Activated CD8-positive, alpha-beta T cell treated with anti-CD3 and anti-CD28 coated beads for 36 hours (primary cell): ENCODE measurements at places on chromosomes 3 and 15. TPM values are rescaled to one million over a fixed set of nuclear protein-coding genes. Genes with fewer than 3 reads are reported as not detected.
A peak's percentile ranks its signal among the peaks of the same experiment; 100 is the strongest.

SSUH2 gene
- total RNA-seq: 0.31 TPM

SYNPR gene
- total RNA-seq: not detected

- no peak for DNase-seq
- H3K4me1 ChIP-seq: peaks cover 52% of the 10 kb centered on the region
- H3K36me3 ChIP-seq: peaks cover 40% of the 10 kb centered on the region
- H3K27ac ChIP-seq: peak overlapping the region; percentile 17
- H3K4me3 ChIP-seq: no peak overlapping the region
Observed at GRCh38 chr3:190615060-190615384, 101.1 kb downstream of the IL1RAP start.

- H3K4me1 ChIP-seq: no peaks in the 10 kb centered on the region
- no peak for DNase-seq
- no peak overlapping the region for H3K4me3 ChIP-seq
- H3K36me3 ChIP-seq: no peaks in the 10 kb centered on the region
- H3K27me3 ChIP-seq: no peaks in the 10 kb centered on the region
Observed at GRCh38 chr3:192129586-192129985, 597.8 kb downstream of the FGF12 start.

- no peak overlapping the region for H3K27ac ChIP-seq
- H3K27me3 ChIP-seq: peaks cover 14% of the 10 kb centered on the region
- no peak overlapping the region for H3K4me3 ChIP-seq
- H3K4me1 ChIP-seq: no peaks in the 10 kb centered on the region
- no peak for DNase-seq
Observed at GRCh38 chr3:62577153-62577552, 203.8 kb upstream of the FEZF2 start.

DNA sequence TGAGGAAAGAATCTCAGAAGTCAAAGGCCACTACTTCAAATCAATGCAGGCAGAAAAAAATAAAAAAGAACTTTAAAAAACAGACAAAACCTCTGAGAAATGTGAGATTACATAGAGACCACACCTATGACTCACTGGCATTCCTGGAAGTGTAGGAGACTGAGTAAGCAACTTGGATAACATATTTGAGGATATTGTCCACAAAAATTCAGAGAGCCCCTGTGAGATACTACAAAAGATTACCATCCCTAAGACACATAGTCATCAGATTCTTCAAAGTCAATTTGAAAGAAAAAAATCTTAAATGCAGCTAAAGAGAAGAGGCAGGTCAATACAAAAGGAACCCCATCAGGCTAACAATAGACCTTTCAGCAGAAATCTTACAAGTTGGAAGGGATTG lies 887.3 kb downstream of the NTRK3 start:
- no peaks in the 10 kb centered on the region for H3K36me3 ChIP-seq
- no peak overlapping the region for H3K27ac ChIP-seq
- no peak overlapping the region for H3K4me3 ChIP-seq
- no peak for DNase-seq
- H3K4me1 ChIP-seq: no peaks in the 10 kb centered on the region

GRCh38 chr3:179318876-179319275 lies 4.0 kb upstream of the ZNF639 start:
- peaks cover 2% of the 10 kb centered on the region for H3K36me3 ChIP-seq
- no peak overlapping the region for H3K4me3 ChIP-seq
- no peak for DNase-seq
- peaks cover 21% of the 10 kb centered on the region for H3K4me1 ChIP-seq
- no peak overlapping the region for H3K27ac ChIP-seq

AGBL1 gene
- total RNA-seq: not detected

DNA sequence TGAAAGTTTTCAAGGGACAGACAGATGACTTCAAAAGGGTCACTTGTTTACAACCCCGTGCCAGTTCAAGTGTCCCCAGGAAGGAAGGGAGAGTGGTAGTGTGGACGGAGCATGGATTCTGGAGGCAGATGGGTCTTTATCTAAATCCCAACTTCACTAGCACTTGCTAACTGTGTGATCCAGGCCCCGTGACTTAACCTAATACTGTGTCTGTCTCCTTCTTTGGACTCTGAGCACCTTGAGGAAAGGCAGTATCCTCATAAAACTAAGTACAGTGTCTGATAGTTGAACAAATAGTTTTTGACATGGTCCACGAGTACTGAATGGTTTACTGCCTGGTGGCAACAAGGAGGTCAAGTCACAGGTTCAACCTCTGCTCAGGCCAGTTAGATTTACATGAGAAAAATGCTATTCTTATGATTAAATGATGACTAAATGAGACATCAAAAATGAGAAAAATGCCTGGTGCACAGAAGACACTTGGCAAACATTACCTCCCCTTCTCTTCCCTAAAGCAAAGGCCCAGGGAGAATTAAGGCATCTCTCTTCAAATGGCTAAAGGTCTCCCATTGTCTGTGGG lies 48.9 kb downstream of the ABCC5 start:
- H3K4me3 ChIP-seq: no peak overlapping the region
- no peak for DNase-seq
- H3K27me3 ChIP-seq: no peaks in the 10 kb centered on the region
- H3K36me3 ChIP-seq: peaks cover 3% of the 10 kb centered on the region
- H3K4me1 ChIP-seq: no peaks in the 10 kb centered on the region

IL17RC gene
- 0.32 TPM for total RNA-seq

POLQ gene
- 22.0 TPM for total RNA-seq

DNA sequence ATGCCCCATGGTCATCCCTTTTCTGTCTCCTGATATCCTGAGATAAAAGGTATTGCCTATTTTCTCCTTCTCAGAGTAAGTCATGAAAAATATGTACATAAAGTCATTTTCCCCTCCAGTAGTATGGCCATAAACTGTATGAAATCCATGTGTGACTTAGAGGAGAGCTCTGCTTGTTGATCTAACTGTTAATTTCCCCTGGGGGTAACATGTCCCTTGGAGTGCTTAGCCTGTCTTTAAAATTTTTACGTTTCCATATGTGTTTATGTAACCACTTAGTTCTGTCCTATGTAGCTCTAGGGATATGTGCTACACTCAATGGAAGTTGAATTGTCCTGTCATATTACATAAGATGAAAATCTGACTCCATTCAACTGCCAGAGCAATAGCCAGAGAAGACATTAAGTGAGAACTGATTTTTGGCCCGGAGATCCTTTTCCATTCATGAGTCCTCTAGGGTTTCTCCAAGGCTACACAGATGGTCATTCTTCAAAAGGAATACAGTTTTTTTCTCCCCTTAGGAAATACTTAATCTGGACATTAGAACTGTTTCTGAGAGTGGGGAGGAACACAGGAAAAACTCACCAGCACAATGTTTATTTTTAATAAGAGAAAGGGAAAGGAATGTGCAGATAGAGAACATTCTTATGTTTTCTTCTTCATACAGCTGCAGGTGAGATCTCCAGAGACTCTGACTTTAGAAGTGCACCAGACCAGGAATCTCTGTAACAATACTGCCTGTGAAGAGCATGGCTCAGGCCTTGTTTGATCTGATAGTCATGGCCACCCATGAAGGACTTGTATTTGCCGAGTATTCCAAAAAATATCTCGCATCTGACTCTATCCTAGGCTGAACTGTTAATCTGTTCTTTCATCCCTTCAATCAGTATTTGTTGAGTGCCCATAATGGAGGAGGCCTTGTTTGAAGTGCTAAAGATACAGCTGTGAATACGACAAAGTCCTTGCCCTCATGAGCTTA lies 29.8 kb upstream of the CLRN1 start:
- peaks cover 3% of the 10 kb centered on the region for H3K27me3 ChIP-seq
- H3K36me3 ChIP-seq: no peaks in the 10 kb centered on the region
- H3K4me3 ChIP-seq: no peak overlapping the region

GRCh38 chr15:34976073-34976472 lies 6.5 kb upstream of the AQR start:
- peaks cover 2% of the 10 kb centered on the region for H3K4me1 ChIP-seq
- peaks cover 5% of the 10 kb centered on the region for H3K36me3 ChIP-seq

GRCh38 chr3:52834871-52835501 lies at the start of gene MUSTN1:
Gene MUSTN1 (minus strand): TSS chr3:52835019. CDS start chr3:52834948, 71 bp downstream.
- H3K4me3 ChIP-seq: no peak within 1 kb of the TSS
- DNase-seq: no peak
- H3K36me3 ChIP-seq: no peaks in the 10 kb centered on the region
- no peaks in the 10 kb centered on the region for H3K27me3 ChIP-seq

GRCh38 chr15:98842973-98843285 lies 164.7 kb downstream of the PGPEP1L start:
- H3K27ac ChIP-seq: no peak overlapping the region
- no peaks in the 10 kb centered on the region for H3K27me3 ChIP-seq
- DNase-seq: no peak
- peaks cover 15% of the 10 kb centered on the region for H3K4me1 ChIP-seq
- H3K4me3 ChIP-seq: no peak overlapping the region
- H3K36me3 ChIP-seq: peaks cover 2% of the 10 kb centered on the region

GRCh38 chr15:73056460-73056859 lies 4.2 kb downstream of the NEO1 start:
- H3K27me3 ChIP-seq: peaks cover 17% of the 10 kb centered on the region
- no peak overlapping the region for H3K4me3 ChIP-seq
- no peak for DNase-seq
- H3K4me1 ChIP-seq: peaks cover 6% of the 10 kb centered on the region
- no peaks in the 10 kb centered on the region for H3K36me3 ChIP-seq

DNA sequence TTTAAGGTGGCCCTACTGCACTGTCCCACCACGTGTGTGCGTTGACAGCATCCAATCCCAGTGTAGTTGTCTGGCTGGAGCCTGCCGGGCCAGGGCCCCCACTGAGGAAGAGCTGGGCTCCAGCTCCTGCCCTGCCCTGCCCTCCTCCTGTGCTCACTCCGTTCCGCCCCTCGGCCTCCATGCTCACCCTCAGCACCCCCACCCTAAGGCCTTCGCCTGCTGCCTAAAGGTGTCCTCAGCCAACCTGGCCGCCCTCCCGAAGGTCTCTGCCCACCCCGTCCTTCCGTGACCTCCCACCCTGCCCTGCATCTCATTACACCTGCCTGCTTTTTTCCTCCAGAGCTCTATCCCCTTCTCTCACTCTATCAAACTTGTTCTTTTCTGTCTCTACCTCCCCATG lies 118.0 kb downstream of the TPRA1 start:
- DNase-seq: no peak
- peaks cover 15% of the 10 kb centered on the region for H3K27me3 ChIP-seq

DNA sequence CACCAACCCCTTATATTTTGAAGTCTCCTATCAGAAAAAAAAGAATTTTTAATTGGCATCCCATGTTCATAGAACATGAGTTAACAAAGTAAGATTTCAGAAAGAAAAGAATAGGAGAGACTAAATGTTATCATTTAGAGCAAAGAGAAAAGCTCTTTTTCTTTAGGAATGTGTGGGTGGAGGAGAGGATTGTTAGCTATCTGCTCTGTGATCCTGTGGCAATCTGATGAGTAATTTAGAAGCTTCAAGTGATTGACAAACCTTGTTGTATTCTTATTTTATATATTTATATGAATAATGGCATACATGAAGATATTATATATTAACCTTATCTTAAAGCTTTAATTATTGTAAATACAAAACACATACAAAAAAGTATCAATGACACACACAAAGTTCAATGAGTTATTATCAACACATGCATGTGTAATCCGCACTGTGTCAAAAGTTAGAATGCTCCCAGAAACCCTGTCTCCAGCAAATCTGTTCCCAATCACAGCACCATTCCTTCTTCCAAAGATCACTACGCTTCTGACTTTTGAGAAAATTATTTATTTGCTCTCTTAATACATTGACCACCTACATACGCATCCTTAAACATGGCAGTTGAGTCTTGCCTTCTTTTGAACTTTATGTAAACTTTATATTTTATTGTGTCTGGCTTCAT lies 907.4 kb downstream of the MCTP2 start:
- no peaks in the 10 kb centered on the region for H3K4me1 ChIP-seq
- no peak overlapping the region for H3K4me3 ChIP-seq
- no peak for DNase-seq
- H3K27me3 ChIP-seq: no peaks in the 10 kb centered on the region
- no peaks in the 10 kb centered on the region for H3K36me3 ChIP-seq

GRCh38 chr3:152183473-152183872 lies 85.3 kb upstream of the MBNL1 start:
- H3K36me3 ChIP-seq: no peaks in the 10 kb centered on the region
- peaks cover 57% of the 10 kb centered on the region for H3K4me1 ChIP-seq
- peak; percentile 82 for DNase-seq
- no peaks in the 10 kb centered on the region for H3K27me3 ChIP-seq

- H3K4me1 ChIP-seq: no peaks in the 10 kb centered on the region
- no peaks in the 10 kb centered on the region for H3K27me3 ChIP-seq
- no peak overlapping the region for H3K27ac ChIP-seq
- H3K4me3 ChIP-seq: no peak overlapping the region
Observed at GRCh38 chr3:148102156-148102555, 595.5 kb upstream of the AGTR1 start.

GRCh38 chr3:100030914-100031425 lies 83.3 kb downstream of the FILIP1L start:
- no peak overlapping the region for H3K27ac ChIP-seq
- H3K4me3 ChIP-seq: no peak overlapping the region
- H3K27me3 ChIP-seq: no peaks in the 10 kb centered on the region
- peaks cover 7% of the 10 kb centered on the region for H3K4me1 ChIP-seq
- peaks cover 2% of the 10 kb centered on the region for H3K36me3 ChIP-seq
- no peak for DNase-seq

GRCh38 chr3:127799476-127800222 lies 22.7 kb downstream of the MGLL start:
- no peaks in the 10 kb centered on the region for H3K36me3 ChIP-seq
- H3K4me3 ChIP-seq: no peak overlapping the region
- peaks cover 9% of the 10 kb centered on the region for H3K4me1 ChIP-seq
- no peak overlapping the region for H3K27ac ChIP-seq

GRCh38 chr3:62028236-62028635 lies 345.1 kb downstream of the FEZF2 start:
- no peak for DNase-seq
- no peak overlapping the region for H3K27ac ChIP-seq
- H3K4me3 ChIP-seq: no peak overlapping the region
- H3K36me3 ChIP-seq: no peaks in the 10 kb centered on the region
- H3K4me1 ChIP-seq: no peaks in the 10 kb centered on the region

- H3K4me1 ChIP-seq: peaks cover 40% of the 10 kb centered on the region
- H3K27me3 ChIP-seq: peaks cover 66% of the 10 kb centered on the region
- H3K36me3 ChIP-seq: no peaks in the 10 kb centered on the region
- no peak overlapping the region for H3K27ac ChIP-seq
- DNase-seq: no peak
- no peak overlapping the region for H3K4me3 ChIP-seq
Observed at GRCh38 chr15:38071211-38071972, 137.0 kb downstream of the TMCO5A start.
